Left lobe of liver (tissue), 2 donors: ENCODE measurements at places on chromosomes 4 and X. TPM values are rescaled to one million over a fixed set of nuclear protein-coding genes. Genes with fewer than 3 reads are reported as not detected.

RXFP1 gene
- total RNA-seq, result 1.1 TPM

UGT2B11 gene
- 0.25 TPM for total RNA-seq

DNA sequence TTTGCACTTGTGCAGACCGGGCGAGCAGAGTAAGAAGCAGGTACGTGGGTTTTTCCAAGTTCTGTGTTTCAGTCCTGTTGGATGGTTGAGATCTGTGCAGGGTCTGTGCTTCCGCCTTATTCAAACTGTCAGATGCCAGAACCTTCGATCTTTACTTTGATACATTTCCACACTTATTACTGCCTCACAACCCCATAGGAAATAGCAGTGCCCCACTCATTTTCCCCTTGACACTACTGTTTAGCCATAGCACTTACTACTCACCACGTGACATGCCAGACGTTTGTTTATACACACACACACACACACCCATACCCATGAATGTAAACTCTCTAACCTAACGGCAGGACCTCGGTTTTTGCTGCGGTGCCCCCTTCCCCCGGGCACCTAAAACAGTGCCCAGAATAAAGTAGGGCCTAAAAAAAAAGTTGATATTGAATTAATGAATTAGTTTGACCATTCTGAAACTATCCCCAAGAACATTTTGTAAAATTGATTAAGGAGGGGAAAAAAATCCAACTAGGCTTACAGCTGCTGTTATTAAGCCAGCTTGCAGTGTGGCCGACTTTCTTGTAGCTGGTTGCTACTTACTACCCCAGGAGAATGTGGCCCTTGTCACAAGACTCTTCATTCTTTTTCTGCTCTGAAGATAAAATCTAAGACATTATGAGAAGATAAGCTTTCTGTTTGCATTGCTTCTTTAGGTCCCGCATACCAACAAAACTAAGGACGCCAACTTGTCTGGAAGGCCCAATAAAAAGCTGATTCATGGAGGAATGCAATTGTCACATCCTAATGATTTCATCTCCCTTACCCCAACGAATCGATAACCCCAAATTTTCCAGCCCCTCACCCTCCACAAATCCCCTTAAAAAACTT is 704 bp upstream of the SEPSECS start:
- DNase-seq, result no peak

- no peak for DNase-seq
Observed at GRCh38 chrX:153580700-153581386, 18.1 kb downstream of the CCNQ start.

DNA sequence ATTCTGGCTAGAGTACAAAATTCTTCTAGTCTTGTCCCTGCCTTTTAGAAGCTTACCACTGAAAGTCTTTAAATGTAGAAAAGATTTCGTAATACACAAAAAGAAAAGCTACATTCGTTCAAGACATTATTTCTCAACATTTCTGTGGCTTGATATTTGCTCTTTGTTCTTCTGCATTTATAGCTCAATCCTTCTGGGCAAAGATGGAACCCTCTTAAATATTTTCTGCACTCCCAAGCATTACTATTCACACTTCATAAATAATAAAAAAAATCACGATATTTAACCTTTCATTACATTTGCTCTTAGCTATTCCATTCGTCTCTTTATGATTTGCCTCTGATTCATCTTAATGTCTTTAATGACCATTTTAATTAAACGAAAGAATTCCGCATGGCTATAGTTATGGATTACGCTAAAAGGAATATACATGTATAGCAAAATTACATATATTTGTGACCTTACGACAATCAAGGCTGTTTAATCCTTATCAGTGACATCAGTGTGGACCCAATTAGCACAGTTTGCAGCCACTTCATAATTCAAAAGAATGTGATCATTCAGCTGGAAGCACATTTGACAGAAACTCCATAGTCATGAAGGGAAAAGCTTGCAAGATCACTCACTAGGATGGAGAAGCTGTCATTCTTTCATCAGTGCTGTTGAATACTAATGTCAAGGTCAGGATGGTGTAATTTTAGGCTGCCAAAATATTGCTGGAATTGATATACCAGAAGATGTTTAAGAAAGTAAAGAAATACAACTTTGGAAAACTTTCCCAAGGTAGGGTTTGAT is 1075.0 kb upstream of the TENM3 start:
- DNase-seq, result no peak
